ENCODE measurements at places on chromosomes 4 and X.

GRCh38 chr4:150385606-150386005 is 196.3 kb upstream of the MAB21L2 start:
- DNase-seq, result no peak

GRCh38 chr4:142778430-142778829 is 67.7 kb downstream of the INPP4B start:
- DNase-seq, result no peak

GRCh38 chr4:64000241-64000640 is 409.0 kb downstream of the TECRL start:
- DNase-seq, result no peak

DNA sequence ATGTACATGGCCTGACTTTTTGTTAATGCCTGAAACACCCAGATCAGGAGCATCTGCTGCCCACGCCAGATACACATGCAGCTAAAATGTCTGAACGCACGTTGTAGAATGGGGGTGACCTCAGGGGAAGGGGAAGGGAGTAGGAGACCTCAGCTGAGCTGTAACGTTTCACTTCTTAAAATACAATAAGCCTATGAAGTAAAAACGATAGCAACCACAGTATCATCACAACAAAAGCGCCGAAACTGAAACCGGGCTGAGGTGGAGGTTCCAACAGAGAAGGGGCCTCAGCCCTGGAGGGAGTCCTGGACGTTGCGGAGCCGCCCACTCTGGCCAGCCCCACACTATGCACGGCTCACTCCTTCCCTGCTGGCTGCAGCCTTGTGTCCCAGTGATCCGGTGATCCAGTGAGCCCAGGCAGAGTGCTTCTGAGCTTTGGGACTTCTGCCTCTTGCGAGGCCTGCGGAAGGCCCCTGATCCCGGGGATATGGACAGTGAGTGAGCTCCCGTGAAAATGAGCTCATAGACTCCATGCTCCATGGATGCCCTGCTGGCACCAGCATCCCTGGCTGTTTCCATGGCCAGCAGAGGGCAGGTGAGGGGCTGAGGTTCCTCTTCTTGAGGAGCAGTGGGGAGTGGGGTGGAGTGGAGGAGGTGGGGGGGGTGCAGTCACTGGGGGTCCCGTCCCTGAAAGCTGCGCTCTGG is 52.0 kb downstream of the HMX1 start:
- DNase-seq, result no peak

- DNase-seq, result no peak
Measured at GRCh38 chrX:53831662-53832635, 145.4 kb upstream of the HUWE1 start.

DNA sequence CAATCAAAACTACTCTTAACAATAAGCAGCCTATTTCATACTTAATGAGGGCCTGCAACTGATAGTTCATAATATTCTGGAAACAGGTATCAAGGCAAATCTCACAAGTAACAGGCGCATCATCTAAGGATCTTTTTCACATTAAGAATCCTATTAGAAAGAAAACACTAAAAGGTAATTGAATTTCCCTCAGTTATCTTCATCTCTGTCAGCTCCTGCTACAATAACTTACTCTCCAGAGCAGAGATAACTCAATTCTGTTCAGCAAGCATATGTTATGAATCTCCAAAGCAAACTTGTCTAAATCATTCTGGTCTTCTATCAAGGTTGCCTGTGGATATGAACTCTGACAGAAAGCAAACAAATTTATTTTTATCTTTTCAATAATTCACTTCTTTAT is 126.1 kb downstream of the MAB21L2 start:
- no peak for DNase-seq

- DNase-seq, result no peak
Measured at GRCh38 chrX:108224218-108224617, 132.6 kb downstream of the ATG4A start.

GRCh38 chr4:62622089-62622488 is 1422.0 kb downstream of the ADGRL3 start:
- DNase-seq, result no peak

- no peak for DNase-seq
Measured at GRCh38 chrX:9429767-9430166, 35.1 kb upstream of the TBL1X start.
